ENCODE measurements at places on chromosomes 13 and 19.

DNA sequence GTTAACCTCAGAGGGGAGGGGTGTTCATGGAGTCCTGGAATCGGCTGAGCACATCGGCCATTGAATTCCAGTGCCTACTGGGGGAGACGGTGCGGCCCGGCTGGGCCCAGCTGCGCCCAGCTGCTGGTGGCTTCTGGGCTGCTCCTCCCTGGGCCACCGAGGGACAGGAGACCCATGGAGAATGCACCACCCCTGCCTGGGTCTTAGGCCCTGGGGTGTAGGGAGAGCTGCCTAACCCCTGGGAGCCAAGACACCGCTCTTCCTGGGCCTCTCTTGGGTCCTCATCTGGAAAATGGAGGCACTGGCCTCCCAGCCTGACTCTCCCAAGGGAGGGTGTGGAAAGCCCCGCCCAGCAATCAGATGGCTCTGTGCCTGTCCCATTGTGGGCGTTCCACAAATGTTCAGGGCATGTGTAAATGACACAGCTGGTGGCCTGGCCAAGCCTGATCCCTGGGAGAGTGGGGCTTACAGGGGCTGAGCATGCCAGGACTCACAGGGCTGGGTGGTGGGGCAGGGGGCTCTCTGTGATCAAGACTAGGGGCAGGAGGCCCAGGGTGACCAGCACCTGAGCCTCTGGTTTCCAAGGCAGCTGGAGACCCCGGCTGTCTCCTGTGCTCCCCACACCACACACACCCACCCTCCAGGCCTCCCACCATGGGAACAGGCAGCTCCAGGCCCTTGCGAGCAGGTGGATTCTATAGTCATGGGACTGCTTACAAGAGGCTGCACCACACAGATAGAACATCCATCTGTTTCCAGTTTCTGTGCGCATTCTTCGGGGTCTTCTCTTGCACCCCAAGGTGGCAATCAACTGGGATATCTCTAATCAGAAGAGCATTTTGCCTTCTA is 150.9 kb downstream of the URI1 start:
- peak; percentile 25 for DNase-seq

- DNase-seq = no peak
Measured at GRCh38 chr19:971795-972194, 12.3 kb upstream of the WDR18 start.

GRCh38 chr19:38741670-38742069 is 2.6 kb downstream of the CAPN12 start:
- DNase-seq = no peak

DNA sequence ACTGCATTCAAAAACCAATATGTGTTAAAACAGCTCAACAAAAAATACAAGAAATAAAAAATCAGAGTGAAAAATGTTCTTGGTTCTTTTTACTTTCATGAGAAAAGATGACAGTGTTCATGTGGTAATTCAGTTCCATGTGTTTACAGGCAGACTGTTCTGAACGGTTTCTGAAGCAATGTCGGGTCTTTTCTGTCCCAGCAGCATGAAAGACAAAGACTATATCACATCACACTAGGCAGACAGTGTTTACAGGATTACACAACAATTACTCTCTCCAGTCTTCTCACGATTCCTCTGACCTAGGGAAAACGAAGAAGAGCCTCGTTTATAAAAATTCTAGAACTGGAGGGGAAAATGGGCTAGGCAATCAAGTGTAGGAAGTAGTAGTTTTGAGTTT is 83.4 kb downstream of the UBL3 start:
- DNase-seq = no peak

- DNase-seq = no peak
Measured at GRCh38 chr13:111575719-111576118, 255.3 kb downstream of the TEX29 start.

DNA sequence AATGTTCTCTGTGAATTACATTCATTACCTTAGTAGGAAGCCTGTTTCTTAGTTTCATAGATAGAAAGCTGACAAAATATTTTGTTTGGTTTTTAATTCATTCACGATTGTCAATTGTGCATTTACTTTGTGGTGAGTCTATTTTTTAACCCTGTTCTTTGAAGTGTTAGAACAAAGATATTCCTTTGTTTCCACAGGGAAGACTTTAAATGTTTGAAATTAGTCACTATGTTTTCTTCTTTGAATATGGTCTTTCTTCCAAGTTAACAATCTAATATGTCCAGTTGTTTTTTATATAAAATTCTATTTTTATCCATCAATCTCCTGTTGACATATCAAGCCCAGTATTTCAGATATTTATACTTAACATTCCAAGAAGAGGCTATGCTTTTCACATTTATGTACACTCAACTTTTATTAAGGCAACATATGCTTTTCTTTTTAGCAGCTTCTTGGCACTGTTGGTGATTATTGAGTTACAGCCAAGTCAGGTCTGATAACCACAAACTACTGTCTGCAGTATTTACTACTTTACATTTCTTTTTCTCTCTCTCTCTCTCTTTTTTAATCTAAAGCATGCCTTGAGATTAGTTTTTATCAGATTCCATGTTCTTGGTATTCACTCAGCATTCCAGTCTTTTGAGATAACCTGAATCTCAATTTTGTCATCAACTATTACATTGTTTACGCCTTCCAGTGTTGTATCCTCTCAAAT is 812.8 kb upstream of the SLC10A2 start:
- no peak for DNase-seq

DNA sequence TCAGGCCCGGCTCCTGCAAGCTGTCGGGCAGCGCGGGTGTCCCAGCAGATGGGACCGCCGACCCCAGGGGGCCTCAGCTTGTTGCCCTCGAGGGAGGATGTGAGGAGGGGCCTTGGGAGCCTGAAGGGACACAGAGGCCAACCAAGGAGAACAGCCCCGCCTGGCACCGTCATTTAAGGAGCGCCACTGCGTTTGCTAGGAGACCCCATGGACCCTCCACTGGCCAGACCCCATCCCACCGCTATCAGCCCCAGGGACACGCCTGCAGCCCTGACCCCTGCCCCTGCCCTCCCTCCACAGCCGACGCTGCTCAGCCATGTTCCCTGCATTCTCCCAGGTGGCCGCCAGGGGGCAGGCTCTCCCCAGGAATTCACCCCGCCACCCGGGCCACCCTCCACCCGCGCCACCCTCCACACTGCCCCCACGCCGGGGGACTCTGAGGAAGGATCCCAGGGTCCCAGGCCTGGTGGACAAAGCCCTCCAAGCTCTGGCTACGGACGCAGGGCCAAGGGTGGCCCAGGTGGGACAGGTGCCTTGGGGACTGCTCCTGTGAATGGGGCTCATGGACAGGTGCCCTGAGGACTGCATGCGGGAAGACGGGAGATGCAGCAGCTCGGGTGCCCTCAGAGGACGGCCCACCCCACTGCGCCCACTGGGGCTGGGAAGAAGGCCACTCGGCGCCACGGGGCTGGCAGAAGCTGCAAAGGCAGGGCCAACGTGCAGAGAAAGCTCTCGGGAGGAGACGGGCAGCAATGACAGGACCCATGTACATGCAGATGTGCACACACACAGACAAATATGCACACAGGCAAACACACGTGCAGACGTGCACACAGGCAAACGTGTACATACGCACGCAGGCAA is 34.4 kb downstream of the PIP5K1C start:
- DNase-seq = peak; percentile 83

- no peak for DNase-seq
Measured at GRCh38 chr13:30762643-30763042, 27.3 kb downstream of the ALOX5AP start.

DNA sequence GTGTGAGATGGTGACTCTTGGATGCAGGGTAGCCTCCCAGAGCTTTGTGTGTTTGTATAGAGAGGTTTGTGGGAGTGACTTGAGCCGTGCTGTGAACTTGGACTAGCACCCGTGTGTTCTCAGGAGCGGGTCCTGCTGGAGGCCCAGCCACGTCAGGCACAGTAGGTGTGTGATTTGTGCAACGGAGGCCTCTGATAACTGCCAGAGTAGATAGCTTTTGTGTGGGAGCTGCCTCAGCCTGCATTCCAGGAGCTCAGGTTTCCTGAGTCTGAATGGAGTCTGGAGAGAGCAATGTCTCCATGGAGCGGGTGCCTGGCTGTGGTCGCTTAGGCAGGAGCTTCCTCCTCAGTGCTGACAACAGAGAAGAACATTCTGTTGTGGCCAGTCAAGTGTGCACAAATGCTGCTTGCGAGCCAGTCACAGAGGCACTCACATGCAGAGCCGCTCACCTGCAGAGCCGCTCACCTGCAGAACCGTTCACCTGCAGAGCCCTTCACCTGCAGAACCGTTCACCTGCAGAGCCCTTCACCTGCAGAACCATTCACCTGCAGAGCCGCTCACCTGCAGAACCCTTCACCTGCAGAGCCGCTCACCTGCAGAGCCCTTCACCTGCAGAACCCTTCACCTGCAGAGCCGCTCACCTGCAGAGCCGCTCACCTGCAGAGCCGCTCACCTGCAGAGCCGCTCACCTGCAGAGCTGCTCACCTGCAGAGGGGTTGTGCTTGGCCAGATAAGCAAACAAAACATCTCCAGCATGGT is 32.6 kb downstream of the TFDP1 start:
- peak; percentile 27 for DNase-seq

DNA sequence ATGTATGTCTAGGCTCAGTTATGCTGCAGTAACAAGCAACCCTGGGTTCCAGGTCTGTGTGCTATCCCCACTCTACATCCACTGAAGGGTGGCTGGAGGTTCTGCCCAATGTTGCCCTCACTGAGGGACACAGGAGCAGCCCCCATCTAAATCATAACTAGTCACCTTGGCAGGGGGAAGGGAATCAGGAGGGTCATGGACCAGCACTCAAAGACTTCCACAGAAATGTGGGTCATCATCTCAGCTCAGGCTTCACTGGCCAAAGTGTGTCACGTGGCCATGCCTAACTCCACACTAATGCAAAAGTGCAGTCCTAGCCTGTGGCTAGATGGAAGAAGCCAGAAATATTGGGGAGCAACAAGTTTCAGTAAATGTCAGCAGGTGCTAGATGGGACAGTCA is 137.3 kb upstream of the ZNF507 start:
- DNase-seq = no peak

- DNase-seq = no peak
Measured at GRCh38 chr19:29484876-29485275, 40.9 kb upstream of the VSTM2B start.

DNA sequence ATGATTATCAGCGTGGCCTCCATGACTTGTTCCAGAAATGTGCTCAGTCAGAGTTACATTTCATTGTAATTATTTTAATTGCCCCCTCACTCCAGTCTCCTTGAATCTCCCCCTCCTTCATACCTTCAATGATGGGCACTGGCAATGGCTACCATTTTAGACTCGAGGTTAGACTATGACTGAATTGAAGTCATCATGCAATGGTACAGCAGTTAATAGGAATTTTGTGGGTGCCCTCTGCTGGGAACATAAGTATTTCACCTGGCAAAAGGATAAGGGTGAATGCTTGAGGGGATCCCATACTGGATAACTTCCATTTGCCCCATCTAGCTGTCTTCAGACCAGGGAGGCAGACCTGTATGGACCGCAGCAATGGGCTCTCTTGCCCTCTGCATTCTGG is 32.2 kb upstream of the USP12 start:
- DNase-seq = no peak

DNA sequence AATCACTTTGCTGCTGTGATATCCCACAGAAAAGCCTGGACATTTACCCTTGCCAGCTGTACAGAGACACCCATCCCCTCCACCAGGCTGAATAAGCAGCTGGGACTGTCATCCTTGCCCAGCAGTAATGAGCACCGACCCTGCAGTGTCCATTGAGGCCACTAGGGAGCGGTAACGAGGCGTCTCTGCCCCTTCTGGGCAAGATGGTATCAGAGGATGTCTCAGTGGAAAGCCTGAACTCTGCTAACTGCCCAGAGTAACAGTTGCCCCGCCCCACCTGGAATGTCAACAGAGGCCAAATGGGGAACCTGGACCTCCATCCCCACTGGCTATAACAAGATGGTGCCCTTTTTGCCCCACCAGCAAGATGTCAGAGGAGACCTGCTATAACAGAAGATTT is 22.8 kb upstream of the CEACAM20 start:
- no peak for DNase-seq

GRCh38 chr19:49844138-49845095 is 6.5 kb upstream of the PTOV1 start:
- no peak for DNase-seq

- no peak for DNase-seq
Measured at GRCh38 chr19:52142001-52142595, 2.4 kb upstream of the ZNF616 start.

- peak; percentile 35 for DNase-seq
Measured at GRCh38 chr19:28468701-28469459, 744.1 kb downstream of the UQCRFS1 start.

- DNase-seq = no peak
Measured at GRCh38 chr13:64749301-64749700, 2480.8 kb downstream of the PCDH9 start.

DNA sequence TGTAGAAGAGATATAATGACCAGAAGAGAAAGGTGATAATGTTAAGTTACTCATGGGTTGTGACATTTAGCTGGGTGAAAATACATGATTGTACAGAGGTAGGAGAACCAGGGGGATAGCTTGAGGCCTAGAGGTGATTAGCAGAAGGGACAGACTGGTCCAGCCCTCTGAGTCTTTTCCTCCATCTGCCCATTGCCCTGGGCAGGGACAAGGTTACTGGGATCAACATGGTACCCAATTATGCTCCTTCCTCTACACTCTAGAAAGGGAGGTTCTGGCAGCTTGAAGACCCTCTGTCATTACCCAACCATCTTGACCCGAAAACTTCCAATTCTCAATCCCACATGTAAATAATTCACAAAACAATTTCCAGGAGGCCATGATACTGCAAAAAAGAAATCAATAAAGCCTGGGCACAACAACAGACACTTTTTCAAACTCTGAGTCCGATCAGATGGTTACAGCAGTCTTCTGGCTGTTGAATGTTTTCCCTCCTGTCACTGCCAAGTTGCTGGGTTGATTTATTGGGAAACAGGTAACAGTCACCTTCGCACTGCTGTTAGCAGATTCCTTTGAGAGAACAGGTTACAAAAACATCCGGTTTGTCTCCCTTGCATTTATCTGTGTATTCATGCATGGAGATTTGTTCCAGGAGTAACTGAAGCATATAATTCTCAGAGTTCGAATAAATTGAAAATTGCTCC is 239.1 kb upstream of the HTR2A start:
- DNase-seq = no peak

GRCh38 chr13:39036212-39036611 is 1.7 kb downstream of the PROSER1 start:
- no peak for DNase-seq

DNA sequence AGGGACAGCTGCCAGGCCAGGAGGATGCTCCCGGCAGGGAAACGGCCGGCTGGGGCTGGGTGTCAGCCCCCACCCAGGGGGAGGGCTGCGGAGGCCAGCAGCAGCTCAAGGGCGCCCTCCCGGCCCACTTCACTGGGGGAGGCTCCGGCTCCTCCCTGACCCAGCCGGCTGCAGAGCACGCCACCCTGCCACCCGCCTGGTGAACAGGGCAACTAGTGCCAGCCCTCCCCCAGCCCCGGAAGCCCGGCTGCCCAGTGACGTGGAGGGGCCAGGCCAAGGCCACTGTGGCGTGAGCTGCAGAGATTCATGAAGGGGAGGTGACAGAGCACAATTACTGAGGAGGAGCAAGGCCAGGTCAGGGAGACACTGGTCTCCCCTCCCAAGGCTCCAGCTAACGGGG is 14.7 kb downstream of the REXO1 start:
- DNase-seq = no peak

DNA sequence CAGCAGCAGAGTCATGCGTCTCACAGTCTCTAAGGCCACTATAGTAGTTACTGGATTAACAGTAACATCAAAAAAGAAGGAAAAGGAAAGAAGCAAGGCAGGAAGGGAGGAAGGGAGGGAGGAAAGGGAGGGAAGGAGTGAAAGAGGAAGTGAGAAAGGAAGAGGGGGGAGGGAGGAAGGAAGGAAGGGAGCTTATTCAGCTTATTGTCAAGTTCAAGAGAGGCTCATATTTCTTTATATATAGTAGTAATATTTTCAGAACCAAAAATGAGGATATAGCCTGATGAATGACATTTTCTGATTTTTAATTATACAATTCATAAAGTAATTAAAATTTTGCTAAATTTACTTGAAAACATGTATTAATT is 17.7 kb upstream of the RUBCNL start:
- DNase-seq = no peak

Measured in left ventricle myocardium superior (tissue), 1 donor.